ENCODE measurements at places on chromosomes 12 and 14. TPM values are rescaled to one million over a fixed set of nuclear protein-coding genes. Genes with fewer than 3 reads are reported as not detected.

EML5 gene
- 2.2 TPM for polyA plus RNA-seq

KERA gene
- 0.07 TPM for polyA plus RNA-seq

AJUBA gene
- 103 TPM for polyA plus RNA-seq

DNA sequence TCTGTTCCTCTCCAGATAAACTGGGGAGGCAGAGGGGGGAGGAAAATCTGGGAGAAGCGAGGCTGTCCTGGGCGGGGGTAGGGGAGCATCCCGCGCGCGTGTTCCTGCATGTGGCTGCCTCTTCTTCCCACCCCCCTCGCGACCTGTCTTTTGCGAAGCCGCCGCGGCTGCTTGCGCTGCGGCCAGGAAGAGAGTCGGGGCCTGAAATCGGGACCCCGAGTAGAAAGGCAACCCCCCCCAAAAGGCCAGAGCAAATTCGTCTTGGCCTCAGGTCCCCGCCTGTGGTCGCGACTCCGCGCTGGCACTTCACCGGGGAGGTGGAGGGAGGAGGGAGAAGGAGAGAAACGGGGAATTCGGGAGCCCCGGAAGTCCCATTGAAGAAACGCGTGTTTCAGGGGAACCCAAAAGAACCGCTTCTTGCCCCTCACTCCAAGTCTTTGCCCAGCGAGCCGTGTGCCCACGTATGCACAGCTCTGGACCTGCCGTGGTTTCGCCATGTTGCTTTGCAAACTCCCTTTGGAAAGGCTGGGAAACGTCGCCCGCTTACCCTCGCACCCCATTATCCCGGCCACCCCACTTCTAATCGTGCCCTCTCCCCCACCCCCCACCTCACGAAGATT lies 944 bp downstream of the CCND2 start:
- DNase-seq = no peak

DNA sequence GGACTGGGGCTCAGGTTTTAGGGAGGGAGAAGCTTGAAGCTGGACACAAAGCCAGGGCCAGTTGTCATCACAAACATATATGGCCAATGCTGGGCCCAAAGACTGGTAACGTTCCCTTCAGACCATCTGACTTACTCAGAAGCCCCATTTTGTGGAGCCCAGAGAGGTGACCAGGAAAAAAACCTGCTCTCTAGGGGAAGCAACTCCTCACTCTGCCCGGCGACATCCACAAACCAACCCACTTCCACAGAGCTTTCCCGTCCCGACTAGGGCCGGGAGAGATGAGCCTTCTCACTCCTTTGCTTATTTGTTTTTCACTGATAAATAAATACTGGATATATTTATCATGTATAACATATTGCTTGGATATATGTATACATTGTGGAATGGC lies 180.9 kb upstream of the RTL1 start:
- DNase-seq = no peak

DNA sequence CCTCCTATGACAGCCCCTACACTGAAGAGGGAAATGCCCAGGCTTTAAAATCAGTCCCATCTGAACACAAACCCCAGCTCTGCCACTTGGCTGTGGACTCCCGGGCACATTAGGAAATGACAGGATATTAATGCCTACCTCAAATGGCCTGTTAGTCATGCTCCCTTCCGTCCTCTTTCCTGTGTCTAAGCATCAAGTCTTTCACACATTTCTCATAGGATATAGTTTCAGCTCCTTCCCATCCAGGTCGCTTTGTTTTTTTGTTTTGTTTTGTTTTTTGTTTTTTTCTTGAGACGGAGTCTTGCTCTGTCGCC lies 16.1 kb downstream of the PLEK2 start:
- DNase-seq = no peak

GRCh38 chr14:103849151-103849886 lies 1.9 kb upstream of the PPP1R13B start:
- DNase-seq = no peak

DNA sequence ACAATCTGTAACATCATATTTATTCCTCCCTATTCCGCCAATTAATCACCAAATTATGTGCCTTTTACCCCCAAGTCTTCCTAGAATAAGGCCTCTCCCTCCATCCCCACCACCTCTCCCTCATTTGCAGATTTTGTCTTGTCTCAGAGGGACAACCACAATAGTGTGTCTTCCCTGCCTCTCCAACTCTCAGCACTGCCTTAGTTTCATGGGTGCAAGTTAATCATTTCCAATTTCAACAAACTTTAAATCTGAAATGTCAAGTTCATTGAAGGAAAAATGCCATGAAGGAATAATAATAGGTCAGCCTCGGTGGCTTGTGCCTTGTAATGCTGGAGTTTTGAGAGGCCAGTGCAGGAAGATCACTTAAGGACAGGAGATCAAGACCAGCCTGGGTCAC lies 31.6 kb downstream of the RXYLT1 start:
- no peak for DNase-seq

- no peak for DNase-seq
Observed at GRCh38 chr12:48686615-48687334, 4.7 kb upstream of the KANSL2 start.

- DNase-seq = no peak
Observed at GRCh38 chr14:103501921-103502669, 20.5 kb downstream of the CKB start.

- no peak for DNase-seq
Observed at GRCh38 chr12:46396826-46397225, 24.3 kb upstream of the SLC38A2 start.

GRCh38 chr12:124379938-124380754 lies 85.3 kb downstream of the RFLNA start:
- no peak for DNase-seq
